ENCODE measurements at places on chromosomes 7 and 10. TPM values are rescaled to one million over a fixed set of nuclear protein-coding genes. Genes with fewer than 3 reads are reported as not detected.

The NPY4R gene
- total RNA-seq = not detected

The CFAP46 gene
- total RNA-seq = not detected

The CCDC172 gene
- total RNA-seq = not detected

The RAB19 gene
- total RNA-seq = not detected

The HKDC1 gene
- total RNA-seq = 5.4 TPM

The GDF10 gene
- total RNA-seq = not detected

The CTBP2 gene
- 94.7 TPM for total RNA-seq

The SEMA3E gene
- total RNA-seq = 0.61 TPM

The LBX1 gene
- not detected for total RNA-seq

The TAS2R41 gene
- not detected for total RNA-seq

The PNLIPRP1 gene
- not detected for total RNA-seq

The COBL gene
- total RNA-seq = 5.0 TPM

The UTF1 gene
- not detected for total RNA-seq

The OR6B1 gene
- total RNA-seq = not detected

The ARL5B gene
- total RNA-seq = 9.6 TPM

The TMEM213 gene
- not detected for total RNA-seq

The CHRM2 gene
- total RNA-seq = 0.03 TPM

The CHST3 gene
- 17.9 TPM for total RNA-seq

All from A375 (cell line).